ENCODE measurements at places on chromosomes 7 and 10.

DNA sequence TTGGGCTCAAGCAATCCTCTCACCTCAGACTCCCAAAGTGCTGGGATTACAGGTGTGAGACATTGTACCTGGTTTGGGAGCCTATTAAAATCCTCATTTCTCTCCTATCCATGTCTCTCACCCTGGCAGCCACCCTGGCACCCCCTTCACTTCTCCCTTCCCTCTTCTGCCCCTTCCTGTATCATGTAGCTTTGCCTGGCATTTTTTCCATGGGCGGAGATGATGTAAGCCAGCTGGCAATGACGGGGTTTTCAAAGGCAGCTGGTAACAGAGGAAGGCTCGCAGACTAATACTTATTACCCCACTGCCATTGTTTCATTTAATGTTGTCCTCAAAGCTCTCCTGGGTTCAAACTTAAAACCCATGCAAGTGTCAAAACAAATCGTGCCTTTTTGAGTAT is 61.9 kb downstream of the RGS10 start:
- no peak for DNase-seq

- DNase-seq = peak; percentile 21
Measured at GRCh38 chr10:89662596-89662995, 17.6 kb upstream of the PANK1 start.

DNA sequence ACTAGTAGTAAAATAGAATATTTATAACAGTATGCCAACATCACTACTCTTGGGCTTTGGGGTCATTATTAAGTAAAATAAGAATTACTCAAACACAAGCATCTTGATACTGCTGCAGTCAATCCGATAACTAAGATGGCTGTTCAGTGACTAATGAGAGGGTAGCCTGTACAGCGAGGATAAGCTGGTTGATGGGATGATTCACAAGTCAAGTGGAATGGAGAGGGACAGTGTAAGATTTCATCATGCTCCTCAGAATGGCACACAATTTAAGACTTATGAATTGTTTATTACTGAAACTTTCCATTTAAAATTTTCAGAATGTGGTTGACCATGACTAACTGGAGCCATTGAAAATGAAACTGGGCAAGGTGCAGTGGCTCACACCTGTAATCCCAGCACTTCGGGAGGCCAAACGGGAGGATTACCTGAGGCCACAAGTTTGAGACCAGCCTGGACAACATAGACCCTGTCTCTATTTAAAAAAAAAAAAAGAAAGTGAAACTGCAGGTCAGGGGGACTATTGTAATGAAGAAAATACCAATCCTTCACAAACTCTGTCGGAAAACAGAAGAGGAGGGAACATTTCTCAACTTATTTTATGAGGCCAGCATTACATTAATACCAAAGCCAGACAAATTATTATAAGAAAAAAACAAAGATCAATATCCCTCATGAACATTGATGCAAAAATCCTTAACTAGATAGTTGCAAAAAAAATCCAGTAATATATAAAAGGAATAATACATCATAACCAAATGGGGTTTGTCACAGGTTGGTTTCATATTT is 11.2 kb downstream of the AVL9 start:
- DNase-seq = peak; percentile 94

GRCh38 chr7:159027056-159027788 is 117.4 kb downstream of the VIPR2 start:
- peak; percentile 1 for DNase-seq

DNA sequence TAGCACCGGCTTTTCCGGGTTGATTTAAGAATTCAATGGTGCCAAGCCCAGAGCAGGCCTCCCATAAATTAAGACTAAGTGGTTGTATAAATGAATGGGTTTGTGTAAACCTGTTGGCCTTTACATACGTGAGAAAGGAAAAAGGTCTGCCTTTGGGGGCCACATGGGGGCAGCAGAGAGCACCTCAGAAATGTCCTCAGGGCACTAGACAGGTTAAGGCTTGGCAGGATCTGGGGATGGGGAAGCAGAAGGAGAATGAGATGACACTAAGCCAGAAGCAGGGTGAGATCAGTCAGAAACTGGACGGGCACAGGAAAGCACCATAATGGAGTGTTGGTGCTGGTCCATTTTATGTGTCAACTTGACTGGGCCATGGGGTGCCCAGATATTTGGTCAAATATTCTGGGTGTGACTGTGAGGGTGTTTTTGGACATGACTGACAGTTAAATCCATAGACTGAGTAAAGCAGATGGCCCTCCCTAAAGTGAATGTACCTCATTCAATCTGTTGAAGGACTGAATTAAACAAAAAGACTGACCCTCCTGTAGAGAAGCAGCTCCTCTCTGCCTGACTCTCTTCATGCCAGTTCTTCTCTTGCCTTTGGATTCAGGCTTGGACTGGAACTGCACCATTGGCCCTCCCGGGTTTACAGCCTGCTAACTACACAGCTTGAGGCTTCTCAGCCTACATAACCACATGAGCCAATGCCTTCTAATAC is 58.9 kb downstream of the FRMPD2 start:
- peak; percentile 30 for DNase-seq

GRCh38 chr7:19284136-19284535 is 138.9 kb upstream of the FERD3L start:
- DNase-seq = no peak
